ENCODE measurements at places on chromosomes 16 and 17. TPM values are rescaled to one million over a fixed set of nuclear protein-coding genes. Genes with fewer than 3 reads are reported as not detected.

TAC4 gene
- not detected for total RNA-seq

CACNA1H gene
- 57.5 TPM for total RNA-seq

RASL10B gene
- total RNA-seq: 9.9 TPM

RNF157 gene
- total RNA-seq: 2.4 TPM

SLC4A1 gene
- 2.4 TPM for total RNA-seq

HS3ST2 gene
- total RNA-seq: 9.0 TPM

Measured in ascending aorta (tissue), 2 donors.